WTC11 (cell line): ENCODE measurements at places on chromosomes 5 and 9. TPM values are rescaled to one million over a fixed set of nuclear protein-coding genes. Genes with fewer than 3 reads are reported as not detected.

GPR151 gene
- total RNA-seq: not detected in 3 replicates

ATP10B gene
- total RNA-seq: 0.11 TPM in 3 replicates

YIPF5 gene
- total RNA-seq: 33.8 to 39.2 TPM (median 37.7 TPM) in 3 replicates

- no peaks in the 10 kb centered on the region for H3K27me3 ChIP-seq
- H3K36me3 ChIP-seq: no peaks in the 10 kb centered on the region; the same call in 1 of the 2 replicates
- peaks cover under 1% of the 10 kb centered on the region; the same call in 1 of the 2 replicates for H3K4me1 ChIP-seq
- no peak overlapping the region for H3K4me3 ChIP-seq
- no peak overlapping the region for H3K27ac ChIP-seq
Measured at GRCh38 chr9:6961845-6962522, 204.2 kb downstream of the KDM4C start.

DNA sequence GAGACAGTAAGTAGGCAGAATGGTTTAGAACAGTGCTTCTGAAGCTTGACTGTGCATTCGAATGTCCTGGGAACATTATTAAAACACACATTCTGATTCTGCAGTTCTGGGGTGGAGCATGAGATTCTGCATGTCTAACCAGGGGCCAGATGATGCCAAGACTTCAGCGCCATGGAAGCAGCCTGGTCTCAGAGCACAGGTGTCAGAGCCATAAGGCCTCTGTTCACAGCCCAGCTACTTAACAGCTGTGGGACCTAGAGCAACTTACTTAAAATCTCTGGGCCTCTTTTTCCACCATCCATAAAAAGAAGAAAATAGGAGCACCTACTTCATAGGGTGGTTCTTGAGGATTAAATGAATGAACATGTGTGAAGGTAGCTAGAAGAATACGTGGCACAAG, 84.0 kb downstream of the GNAQ start:
- no peak for DNase-seq
- H3K36me3 ChIP-seq: no peaks in the 10 kb centered on the region
- H3K27ac ChIP-seq: no peak overlapping the region
- no peaks in the 10 kb centered on the region for H3K27me3 ChIP-seq

GRCh38 chr5:145689235-145689634, 145.9 kb downstream of the PRELID2 start:
- no peak for DNase-seq
- no peaks in the 10 kb centered on the region for H3K4me1 ChIP-seq
- no peak overlapping the region for H3K4me3 ChIP-seq
- H3K27me3 ChIP-seq: no peaks in the 10 kb centered on the region
- no peaks in the 10 kb centered on the region for H3K36me3 ChIP-seq

GRCh38 chr5:107698286-107698685, 27.5 kb upstream of the EFNA5 start:
- no peak overlapping the region for H3K27ac ChIP-seq
- no peaks in the 10 kb centered on the region for H3K36me3 ChIP-seq
- H3K4me1 ChIP-seq: peaks cover 11% of the 10 kb centered on the region
- no peak for DNase-seq
